ENCODE measurements at places on chromosomes 1 and 21.

DNA sequence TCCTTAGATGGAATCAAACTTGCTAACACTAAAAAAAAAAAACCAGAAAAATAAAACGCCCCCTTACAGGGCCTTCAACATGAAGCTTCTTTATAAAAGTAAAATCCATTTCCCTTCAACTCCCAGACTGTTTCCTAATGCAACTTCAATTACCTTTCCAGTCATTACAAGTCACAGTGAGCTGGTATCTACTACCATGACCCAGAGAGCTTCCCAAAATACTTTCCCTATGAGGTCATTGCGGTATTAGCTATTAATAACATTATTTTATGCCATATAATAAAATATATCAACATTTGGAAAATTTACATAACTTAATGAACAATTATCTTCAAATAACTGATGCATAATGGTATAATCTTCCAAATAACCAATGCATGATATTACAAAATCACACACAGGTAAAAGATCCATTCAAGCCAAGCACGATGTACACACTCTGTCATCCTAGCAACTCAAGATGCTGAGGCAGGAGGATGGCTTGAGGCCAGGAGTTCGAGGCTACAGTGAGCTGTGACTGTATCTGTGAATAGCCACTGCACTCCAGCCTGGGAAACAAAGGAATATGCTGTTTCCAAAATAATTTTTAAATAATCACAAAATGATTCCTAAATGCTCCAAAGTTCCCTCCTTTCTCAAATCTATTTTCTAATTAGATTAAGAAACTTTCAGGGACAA, 24.1 kb downstream of the EIF4G3 start:
- no peaks in the 10 kb centered on the region for H3K36me3 ChIP-seq
- no peaks in the 10 kb centered on the region for H3K4me1 ChIP-seq
- DNase-seq = no peak
- H3K4me3 ChIP-seq = no peak overlapping the region

DNA sequence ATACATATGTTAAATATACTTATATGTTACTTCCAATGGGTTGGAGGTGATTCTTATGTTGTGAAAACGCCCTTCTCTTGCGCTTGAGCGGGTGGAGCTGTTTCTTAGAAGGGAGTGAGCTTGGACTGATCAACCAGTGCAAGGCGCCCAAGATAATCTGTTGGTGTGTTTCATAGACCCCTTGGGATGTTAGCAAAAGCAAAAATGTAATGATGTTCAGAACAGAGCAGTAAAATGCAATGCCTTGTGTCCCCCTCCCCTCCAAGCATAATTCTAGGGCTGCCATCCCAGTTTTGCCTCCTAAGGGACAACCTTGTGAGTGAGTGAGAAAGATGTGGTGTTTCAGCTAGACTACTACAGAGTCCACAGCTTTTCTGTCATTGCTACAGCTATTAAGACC, 6.2 kb upstream of the CD34 start:
- no peaks in the 10 kb centered on the region for H3K27me3 ChIP-seq
- H3K27ac ChIP-seq = no peak overlapping the region
- no peaks in the 10 kb centered on the region for H3K4me1 ChIP-seq
- no peak overlapping the region for H3K4me3 ChIP-seq
- DNase-seq = no peak

- no peak for DNase-seq
- H3K4me3 ChIP-seq = no peak overlapping the region
- no peaks in the 10 kb centered on the region for H3K36me3 ChIP-seq
- no peaks in the 10 kb centered on the region for H3K4me1 ChIP-seq
- no peak overlapping the region for H3K27ac ChIP-seq
Measured at GRCh38 chr1:205826016-205826806, 13.2 kb upstream of the SLC41A1 start.

DNA sequence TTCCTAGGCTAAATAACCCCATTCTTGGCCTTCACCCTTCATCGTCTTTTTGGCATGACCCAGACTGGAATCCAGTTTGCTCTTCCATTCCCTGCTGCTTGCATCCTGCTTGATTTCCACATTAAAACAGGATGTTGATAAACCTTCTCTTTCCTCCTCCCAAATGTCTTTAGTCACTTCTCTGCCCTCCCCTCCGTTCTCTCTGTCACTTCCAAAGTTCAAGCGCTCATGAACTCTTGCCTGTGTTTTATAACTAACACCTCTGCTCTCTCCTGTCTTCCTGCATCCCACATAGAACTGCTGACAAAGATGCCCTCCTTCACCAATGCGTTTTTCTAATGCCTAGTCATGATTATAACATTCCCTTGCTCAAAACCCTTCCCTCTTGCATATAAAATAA, 65.6 kb upstream of the SLC44A3 start:
- no peaks in the 10 kb centered on the region for H3K27me3 ChIP-seq
- no peaks in the 10 kb centered on the region for H3K36me3 ChIP-seq

DNA sequence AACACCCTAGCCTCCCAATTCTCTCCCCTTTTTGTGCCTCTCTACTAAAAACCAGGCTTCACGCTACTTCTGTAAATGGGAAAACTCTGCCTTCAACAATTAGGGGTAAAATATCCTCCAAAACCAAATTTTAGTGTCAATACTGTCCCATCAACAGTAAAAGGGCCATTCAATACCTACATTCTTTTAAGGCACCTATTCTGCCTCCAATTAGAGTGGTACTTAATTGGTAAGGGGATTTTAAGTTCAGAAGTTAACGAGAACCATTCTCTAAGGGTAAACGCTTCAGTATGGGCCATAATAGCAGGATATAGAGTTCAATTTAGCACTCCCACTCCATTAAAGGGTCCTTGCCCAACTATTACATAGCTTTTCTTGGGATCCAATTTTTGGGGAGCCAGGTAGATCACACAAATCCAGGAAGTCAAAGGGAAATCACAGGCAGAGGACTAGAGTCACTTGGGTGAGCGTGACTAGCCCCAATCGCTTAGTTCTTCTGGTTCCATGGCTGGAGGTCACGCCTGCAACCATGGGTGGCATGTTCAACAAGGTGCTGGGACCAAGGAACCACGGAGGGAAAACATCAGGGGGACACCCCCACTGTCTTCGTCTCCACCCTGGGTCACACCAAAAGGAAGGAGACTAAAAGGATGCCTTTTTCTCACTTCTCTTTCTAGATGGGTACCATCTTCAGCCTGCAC, 20.1 kb upstream of the BSDC1 start:
- no peaks in the 10 kb centered on the region for H3K36me3 ChIP-seq
- no peak overlapping the region for H3K27ac ChIP-seq
- no peaks in the 10 kb centered on the region for H3K27me3 ChIP-seq
- H3K4me3 ChIP-seq = no peak overlapping the region
- DNase-seq = no peak

- no peak overlapping the region for H3K27ac ChIP-seq
- H3K4me3 ChIP-seq = no peak overlapping the region
- no peak for DNase-seq
- H3K27me3 ChIP-seq = no peaks in the 10 kb centered on the region
- no peaks in the 10 kb centered on the region for H3K4me1 ChIP-seq
Measured at GRCh38 chr1:185495007-185495406, 178.0 kb upstream of the IVNS1ABP start.

DNA sequence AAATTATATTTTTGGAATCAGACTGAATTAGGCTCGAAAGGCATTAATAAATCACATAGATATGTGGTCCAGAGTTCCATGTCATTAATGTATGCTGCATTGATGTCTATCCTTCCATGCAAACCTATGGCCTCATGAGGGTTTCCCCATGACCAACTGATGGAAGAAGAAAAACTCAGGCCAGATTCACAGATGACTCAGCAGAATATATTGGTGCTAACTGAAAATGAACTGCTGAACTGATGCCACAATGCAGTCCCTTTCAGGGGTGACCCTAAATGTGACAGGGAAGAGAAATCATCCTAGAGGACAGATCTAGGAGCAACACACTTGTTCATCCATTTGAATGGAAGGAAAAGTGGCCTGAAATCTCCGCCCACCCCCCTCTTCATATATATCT, 110.5 kb upstream of the KCND3 start:
- H3K36me3 ChIP-seq = no peaks in the 10 kb centered on the region
- H3K4me1 ChIP-seq = no peaks in the 10 kb centered on the region
- no peak overlapping the region for H3K27ac ChIP-seq
- no peak for DNase-seq
- H3K4me3 ChIP-seq = no peak overlapping the region

DNA sequence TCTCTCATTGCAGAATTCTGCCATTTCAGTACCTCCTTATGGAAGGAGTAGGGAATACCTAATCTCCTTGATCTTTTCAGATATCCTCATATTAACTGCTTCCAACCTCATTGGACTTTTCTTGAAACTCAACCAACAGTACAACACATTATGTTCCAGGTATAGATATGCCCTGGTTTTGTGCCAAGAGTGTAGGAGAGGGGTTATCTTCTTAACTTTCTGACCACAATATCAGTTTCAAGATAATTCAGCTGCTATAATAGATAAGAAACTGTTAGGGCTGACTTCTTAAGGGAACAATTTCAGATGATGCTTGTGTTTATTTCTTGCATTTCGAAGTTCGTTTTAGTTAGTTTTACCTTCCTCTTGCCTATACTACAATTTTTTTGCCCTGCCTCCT, 2.1 kb upstream of the LPGAT1 start:
- H3K36me3 ChIP-seq = no peaks in the 10 kb centered on the region
- H3K27me3 ChIP-seq = no peaks in the 10 kb centered on the region
- no peak for DNase-seq
- no peak overlapping the region for H3K4me3 ChIP-seq

- H3K27ac ChIP-seq = no peak overlapping the region
- no peaks in the 10 kb centered on the region for H3K4me1 ChIP-seq
- H3K4me3 ChIP-seq = no peak overlapping the region
Measured at GRCh38 chr1:180863158-180863775, 49.4 kb upstream of the KIAA1614 start.

DNA sequence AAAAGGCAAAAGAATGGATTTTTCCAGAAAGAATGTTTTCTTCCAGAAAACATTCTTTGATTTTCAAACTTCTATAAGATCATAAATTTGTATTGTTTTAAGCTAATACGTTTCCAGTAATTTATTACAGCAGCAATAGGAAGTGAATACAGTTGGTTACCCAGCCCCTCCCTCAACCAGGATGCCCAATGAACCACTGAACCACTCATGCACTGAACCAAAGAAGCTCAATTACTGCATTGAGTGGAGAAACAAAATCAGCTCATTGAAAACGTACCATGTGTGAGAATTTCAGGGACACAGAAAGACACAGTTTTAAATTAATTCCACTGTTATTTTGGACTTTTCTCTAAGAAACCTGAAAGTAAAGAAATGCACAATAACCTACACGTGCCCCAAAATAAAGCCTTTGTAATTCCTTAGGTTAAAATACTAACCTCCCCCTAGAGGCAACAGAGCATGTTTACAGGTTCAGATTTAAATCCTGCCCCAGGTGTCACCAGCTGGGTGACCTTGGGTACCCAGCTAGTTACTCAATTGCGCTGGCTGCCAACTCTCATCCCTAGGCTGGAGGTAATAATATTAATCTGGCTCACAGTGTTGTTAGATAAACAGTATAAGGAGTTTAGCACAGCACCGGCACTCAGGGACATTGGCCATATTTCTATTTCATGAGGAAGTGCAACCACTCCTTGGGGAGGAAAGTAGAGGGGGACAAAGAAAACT, 111.7 kb downstream of the NMNAT2 start:
- no peak overlapping the region for H3K4me3 ChIP-seq
- H3K4me1 ChIP-seq = no peaks in the 10 kb centered on the region
- no peaks in the 10 kb centered on the region for H3K36me3 ChIP-seq

- H3K36me3 ChIP-seq = no peaks in the 10 kb centered on the region
- no peak overlapping the region for H3K4me3 ChIP-seq
- DNase-seq = no peak
- H3K27ac ChIP-seq = no peak overlapping the region
Measured at GRCh38 chr1:165869343-165869742, 41.9 kb downstream of the UCK2 start.

- no peaks in the 10 kb centered on the region for H3K27me3 ChIP-seq
- no peak overlapping the region for H3K4me3 ChIP-seq
- no peak for DNase-seq
- no peak overlapping the region for H3K27ac ChIP-seq
- no peaks in the 10 kb centered on the region for H3K36me3 ChIP-seq
- H3K4me1 ChIP-seq = no peaks in the 10 kb centered on the region
Measured at GRCh38 chr21:31470896-31471694, 127.0 kb upstream of the TIAM1 start.

DNA sequence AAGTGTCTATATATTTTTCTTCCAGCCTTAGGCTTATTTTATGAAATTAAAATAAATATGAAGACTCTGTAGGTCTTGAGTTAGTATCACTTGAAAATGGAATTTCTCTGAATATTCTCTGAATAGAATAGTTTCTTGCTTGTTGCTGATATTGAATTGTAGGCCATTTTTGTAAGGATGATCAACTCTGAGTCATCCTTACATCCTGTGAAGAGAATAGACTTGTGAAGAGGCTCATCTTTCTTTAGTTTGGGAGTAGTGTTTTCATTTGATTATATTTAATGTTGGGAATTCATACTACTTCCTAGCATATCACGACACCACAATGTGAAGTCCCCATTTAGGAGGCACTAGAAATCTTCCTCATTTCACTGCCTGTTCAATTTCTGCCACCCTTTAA, 27.5 kb upstream of the CD1D start:
- H3K27ac ChIP-seq = no peak overlapping the region
- no peak for DNase-seq
- no peak overlapping the region for H3K4me3 ChIP-seq
- no peaks in the 10 kb centered on the region for H3K27me3 ChIP-seq
